ENCODE measurements at places on chromosomes 12 and 14.

- DNase-seq: no peak
Observed at GRCh38 chr12:20364501-20364900, 3.8 kb upstream of the PDE3A start.

GRCh38 chr14:100370003-100370402 is 46.9 kb downstream of the SLC25A47 start:
- DNase-seq: no peak

GRCh38 chr12:3752096-3752709 is 706 bp downstream of the CRACR2A start:
- DNase-seq: peak; percentile 35

DNA sequence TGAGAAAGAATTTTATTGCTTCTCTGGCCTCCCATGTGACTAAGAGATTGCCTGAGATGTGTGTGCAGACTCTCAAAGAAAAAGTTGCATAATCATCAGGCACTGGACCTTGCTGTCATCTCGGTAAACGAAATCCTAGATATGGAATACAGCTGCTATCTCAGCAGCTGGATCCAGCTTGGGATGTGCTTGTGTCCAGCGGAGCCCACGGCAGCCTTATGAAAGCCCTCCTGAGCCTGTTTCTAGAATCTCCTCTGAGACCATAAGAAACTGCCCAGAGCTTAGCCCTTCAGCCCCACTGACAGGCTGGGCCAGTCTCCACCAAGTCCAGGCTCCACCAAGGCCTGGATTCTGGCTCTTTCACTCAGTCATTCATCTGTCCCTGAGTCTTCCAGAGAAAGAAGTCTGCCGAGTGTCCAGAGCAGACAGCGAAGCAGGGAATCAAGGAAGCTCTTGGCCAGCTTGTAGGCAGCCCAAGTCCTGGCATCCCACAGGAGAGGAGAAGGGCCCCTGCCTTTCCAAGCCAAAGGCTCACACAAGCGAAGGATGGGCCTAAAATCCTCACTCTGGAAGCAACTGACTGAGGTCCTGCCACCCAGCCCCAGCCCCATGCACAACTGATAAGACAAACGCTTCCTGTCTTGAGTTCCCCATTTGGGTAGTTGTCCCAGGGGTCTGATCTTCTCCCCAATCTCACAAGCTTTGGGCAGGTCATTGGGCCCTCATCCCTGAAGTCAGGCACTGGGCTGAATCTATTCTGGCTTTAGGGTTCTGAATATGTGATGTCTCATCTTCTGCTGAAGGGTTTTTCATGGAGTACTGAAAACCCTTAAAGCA is 97.8 kb downstream of the SEC23A start:
- no peak for DNase-seq

DNA sequence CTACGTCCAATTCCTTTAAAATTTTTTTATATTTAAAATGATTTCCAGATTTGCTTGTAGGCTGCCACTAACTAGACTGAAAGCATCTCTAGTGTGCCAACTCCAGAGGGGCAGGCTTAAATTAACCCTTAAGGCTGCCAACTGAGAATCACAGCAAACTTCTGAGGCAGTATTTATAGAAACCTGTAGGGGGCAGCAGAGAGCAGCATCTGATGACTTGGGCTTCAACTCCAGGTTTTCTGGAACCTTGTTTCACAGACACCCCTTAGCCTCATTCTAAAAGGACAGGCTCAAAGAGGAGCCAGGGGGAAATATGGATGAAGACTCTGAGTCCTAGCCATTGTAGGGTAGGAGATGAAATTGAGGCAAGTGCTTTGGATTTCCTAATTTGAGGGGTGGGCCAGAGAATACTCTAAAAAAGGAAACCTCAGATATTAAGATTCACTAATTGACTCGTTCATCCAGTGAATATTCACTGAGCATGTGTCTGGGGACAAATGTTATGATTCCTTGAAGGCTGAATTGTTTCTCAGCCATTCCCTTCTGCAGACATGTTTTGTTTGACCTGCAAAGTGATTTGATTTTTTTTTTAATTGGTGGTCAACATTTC is 63.3 kb upstream of the HSPB8 start:
- DNase-seq: no peak

DNA sequence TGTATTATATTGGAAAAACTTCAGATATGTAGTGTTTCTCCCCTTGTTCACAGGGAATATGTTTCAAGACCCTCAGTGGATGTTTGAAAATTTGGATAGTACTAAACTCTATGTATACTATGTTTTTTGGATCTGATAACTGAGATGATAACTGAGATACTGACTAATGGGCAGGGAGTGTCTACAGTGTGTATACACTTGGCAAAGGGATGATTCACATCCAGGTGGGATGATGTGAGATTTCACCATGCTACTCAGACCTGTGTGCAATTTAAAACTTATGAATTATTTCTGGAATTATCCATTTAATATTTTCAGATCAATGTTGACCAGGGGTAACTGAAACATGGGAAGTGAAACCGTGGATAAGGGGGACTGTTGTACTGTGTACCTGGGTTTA is 13.8 kb downstream of the RAD51B start:
- DNase-seq: no peak

DNA sequence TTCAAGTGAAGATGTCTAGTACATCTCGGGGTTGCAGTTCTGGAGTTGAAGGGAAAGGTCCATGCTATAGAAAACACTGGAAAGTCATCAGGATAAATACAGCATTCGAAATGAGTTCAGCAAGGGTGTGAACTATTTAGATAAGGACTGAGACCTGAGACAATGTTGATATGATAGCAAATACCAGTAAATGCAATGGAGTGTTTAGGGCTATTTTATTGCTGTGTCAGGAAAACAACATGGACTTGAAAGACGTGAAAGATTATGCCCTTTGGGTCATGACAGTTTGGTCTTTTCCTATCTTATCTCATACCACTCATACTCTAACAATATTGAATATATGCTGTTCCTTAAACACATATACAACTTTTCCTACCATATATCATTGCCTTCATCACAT is 1776.2 kb upstream of the SEL1L start:
- no peak for DNase-seq

DNA sequence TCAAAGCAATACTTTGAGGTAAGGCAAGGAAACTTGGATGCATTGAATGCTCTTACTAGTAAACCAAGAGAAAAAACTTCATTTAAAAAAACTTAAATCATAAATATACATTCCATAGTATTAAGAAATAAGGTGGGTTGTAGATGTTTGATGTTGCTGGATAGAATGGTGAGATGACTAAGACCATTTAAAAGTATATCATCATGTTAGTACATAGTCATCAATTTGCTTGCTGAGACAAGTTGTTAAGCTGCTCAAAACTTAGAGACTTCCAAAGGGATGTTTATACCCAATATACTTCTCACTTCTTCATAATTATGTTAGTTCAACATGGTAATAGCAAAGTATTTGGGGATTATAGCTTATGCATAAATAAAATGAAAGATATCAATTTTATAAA is 675.5 kb upstream of the MGAT4C start:
- no peak for DNase-seq

All from HS-5 (cell line).